Ovary (tissue), 10 donors: ENCODE measurements at places on chromosomes 4 and X. TPM values are rescaled to one million over a fixed set of nuclear protein-coding genes. Genes with fewer than 3 reads are reported as not detected.

The IL9R gene
- not detected for total RNA-seq

The SPIN2A gene
- 0.45 TPM for total RNA-seq

The LGI2 gene
- 0.36 TPM for total RNA-seq

GRCh38 chr4:76447393-76447851 is 12.4 kb downstream of the SHROOM3 start:
- DNase-seq = no peak

DNA sequence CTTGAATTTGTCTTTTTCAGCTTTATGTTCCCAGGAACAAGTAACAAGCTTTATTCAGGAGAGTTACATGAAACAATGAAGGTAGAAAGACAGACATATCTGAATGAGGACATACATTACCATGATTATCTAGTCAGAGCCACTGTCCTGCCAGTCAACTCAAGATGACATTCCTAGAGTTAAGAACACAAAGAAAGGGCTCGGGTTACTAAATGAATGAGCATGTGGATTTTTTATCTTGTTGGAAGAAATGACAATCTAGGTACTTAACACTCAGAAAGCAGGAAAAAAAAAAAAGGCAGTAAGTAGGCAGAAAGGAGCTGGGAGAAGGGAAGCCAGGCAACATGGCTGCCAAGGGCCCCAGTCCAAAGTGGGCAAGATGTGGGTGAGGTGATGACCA is 28.0 kb upstream of the PACRGL start:
- DNase-seq = no peak

DNA sequence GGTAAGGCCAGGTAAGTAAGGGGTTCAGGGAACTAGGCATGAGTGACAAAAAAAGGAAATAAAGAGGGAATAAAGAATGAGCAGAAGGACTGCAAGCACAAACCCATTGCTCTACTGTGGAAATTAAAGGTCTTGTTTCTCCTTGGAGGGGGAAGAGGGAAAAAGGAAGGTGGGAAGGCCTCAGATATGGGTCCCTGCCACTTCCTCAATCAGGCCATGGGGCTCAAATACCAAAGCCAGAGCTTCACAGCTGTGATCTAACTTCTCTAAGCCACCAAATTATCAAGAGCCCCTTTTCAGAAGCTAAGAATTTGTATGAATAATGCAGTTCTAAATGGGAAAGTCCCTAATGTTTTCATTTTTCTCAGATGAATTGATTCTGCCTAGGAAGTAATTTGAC is 4.7 kb downstream of the USP51 start:
- DNase-seq = no peak
